ENCODE measurements at places on chromosomes 6 and 20.
A peak's percentile ranks its signal among the peaks of the same experiment; 100 is the strongest.

DNA sequence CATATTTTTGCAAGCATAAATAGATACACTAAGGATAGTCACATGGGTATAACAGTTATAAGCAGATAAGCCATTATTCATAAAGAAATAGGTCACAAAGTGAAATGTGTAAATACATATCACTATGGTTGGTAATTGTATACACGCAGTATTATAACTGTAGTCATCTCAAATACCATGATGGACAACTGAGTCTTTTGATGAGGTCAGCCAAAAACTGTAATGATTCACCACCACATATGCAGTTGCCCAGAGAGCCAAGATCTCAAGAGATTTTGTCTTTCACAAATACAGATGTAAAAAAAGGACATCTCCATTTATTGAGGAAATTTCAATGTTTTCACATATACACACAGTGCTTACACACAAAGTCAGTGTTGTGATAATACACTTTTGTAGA lies 28.3 kb downstream of the ZNF292 start:
- peaks cover 10% of the 10 kb centered on the region for H3K36me3 ChIP-seq
- H3K4me1 ChIP-seq = peaks cover 19% of the 10 kb centered on the region
- no peaks in the 10 kb centered on the region for H3K27me3 ChIP-seq
- DNase-seq = no peak
- H3K27ac ChIP-seq = no peak overlapping the region
- H3K4me3 ChIP-seq = no peak overlapping the region

DNA sequence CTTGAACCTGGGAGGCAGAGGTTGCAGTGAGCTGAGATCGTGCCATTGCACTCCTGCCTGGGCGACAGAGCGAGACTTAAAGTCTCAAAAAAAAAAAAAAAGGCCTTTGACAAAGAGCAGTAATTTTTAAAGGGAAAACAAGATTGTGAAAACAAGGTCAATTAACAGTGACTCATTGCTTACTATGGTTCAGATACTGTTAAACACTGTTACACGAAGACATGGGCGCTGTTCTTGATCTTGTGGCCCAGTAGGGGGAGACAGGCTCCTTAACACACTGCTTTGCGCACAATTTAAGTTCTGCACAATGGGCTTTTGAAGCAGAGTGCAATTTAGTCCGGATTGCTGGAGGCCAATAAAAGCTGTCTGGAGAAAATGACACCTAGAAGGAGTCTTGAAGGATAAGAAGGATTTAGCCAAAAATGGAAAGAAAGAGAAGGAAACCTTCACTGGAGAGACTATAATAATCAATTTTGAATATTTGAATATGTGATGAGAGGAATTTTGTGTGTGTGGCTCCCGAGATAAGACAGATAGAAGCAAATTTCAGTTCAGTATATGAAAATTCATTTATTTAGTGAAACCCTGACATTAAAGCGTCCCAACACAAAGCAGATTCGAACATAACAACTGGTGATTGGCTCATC lies 6.0 kb upstream of the LATS1 start:
- H3K4me1 ChIP-seq = no peaks in the 10 kb centered on the region
- DNase-seq = no peak
- H3K27me3 ChIP-seq = no peaks in the 10 kb centered on the region
- no peak overlapping the region for H3K27ac ChIP-seq

GRCh38 chr20:17651760-17652388 lies 30.2 kb downstream of the RRBP1 start:
- H3K36me3 ChIP-seq = peaks cover 8% of the 10 kb centered on the region
- H3K4me3 ChIP-seq = no peak overlapping the region
- H3K27me3 ChIP-seq = no peaks in the 10 kb centered on the region
- peak overlapping the region; percentile 34 for H3K27ac ChIP-seq
- DNase-seq = no peak
- H3K4me1 ChIP-seq = peaks cover 27% of the 10 kb centered on the region

- no peaks in the 10 kb centered on the region for H3K27me3 ChIP-seq
- DNase-seq = no peak
- no peaks in the 10 kb centered on the region for H3K36me3 ChIP-seq
- H3K4me1 ChIP-seq = no peaks in the 10 kb centered on the region
Observed at GRCh38 chr6:83824831-83825230, 28.3 kb upstream of the RIPPLY2 start.

GRCh38 chr6:26319405-26320128 lies 45.4 kb upstream of the BTN3A2 start:
- H3K27me3 ChIP-seq = peaks cover 15% of the 10 kb centered on the region
- peaks cover 11% of the 10 kb centered on the region for H3K4me1 ChIP-seq
- no peaks in the 10 kb centered on the region for H3K36me3 ChIP-seq
- DNase-seq = no peak
- peak overlapping the region; percentile 27 for H3K4me3 ChIP-seq
- no peak overlapping the region for H3K27ac ChIP-seq

DNA sequence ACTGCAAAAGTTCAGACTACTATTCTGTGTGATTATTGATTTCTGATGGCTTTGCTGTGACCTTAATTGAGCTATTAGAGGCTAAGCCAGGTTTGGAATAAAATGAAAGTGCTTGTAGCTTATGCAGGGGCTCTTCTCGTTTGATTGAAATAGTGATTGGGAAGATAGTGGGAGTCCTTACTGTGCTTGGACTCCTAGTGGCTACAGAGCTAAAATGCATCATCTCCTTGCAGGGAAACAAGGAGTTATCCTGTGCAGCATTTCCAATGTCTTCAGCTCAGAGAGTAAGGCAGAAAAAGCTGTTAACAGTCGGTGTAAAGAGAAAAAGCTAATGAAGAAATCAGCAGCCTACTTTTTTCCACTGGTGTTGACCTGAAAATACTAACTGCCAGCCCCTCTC lies 173.5 kb downstream of the SLC35F1 start:
- no peaks in the 10 kb centered on the region for H3K4me1 ChIP-seq
- no peak overlapping the region for H3K4me3 ChIP-seq
- DNase-seq = no peak
- H3K36me3 ChIP-seq = no peaks in the 10 kb centered on the region

DNA sequence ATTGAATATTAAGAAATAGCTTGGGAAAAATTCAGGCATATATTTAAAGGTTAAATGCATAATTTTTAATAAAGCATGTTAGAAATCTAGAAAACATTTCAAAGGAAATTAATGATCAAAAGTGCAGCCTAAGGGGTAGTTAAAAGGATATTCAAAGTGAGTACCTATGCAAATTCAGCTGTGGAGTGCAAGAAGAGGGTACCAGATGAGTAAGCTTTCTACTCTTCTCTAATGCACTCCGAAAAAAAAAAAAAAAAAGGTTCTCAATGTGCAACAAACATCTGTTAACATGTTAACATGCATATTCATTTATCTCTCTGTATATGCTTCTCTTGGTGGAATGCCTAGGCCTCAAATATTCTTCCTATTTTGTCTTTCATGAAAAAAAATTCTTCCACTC lies 32.0 kb upstream of the KATNA1 start:
- no peak for DNase-seq
- no peaks in the 10 kb centered on the region for H3K4me1 ChIP-seq
- no peak overlapping the region for H3K4me3 ChIP-seq
- H3K27ac ChIP-seq = no peak overlapping the region

DNA sequence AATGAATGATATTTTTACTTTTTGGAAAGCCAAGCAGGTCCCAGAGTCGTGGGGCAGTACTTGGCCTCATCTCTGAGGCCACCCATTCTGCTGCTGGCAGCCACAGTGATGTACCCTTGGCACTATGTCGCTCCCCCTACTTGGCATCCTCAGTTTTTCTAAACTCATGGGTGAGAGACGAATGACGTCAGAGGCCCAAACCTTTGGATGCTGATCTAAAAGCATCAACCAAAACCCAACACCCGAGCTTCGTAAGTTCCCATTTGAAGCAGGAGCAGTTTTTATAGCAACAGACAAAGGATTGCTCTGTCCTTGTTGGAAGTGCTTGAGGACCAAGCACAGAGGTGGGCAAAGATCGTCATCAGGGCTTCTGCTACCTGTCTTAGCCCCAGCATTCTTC lies 212.9 kb downstream of the PAX1 start:
- no peak for DNase-seq
- H3K36me3 ChIP-seq = no peaks in the 10 kb centered on the region
- H3K27me3 ChIP-seq = no peaks in the 10 kb centered on the region
- no peak overlapping the region for H3K4me3 ChIP-seq
- H3K27ac ChIP-seq = no peak overlapping the region
- H3K4me1 ChIP-seq = no peaks in the 10 kb centered on the region

DNA sequence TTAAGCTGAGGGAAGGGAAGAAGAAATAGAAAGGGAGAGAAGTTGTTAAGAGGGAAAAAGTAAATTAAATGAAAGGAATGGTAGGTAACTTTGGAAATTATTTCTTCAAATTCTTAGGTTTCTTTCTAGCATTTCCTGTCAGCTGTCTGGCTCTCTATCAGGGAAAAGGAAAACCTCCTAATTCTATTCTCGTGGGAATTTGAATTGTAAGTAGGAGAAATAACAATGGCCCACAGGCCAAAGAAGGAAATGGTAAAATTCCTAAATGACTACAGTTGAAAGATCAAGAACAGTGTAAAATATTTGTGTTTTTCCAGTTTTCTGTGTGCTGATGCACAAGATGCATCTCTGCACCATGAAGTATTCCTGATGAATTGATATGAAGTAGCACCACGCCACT lies 173.0 kb downstream of the IBTK start:
- peaks cover 7% of the 10 kb centered on the region for H3K4me1 ChIP-seq
- no peak for DNase-seq
- H3K36me3 ChIP-seq = no peaks in the 10 kb centered on the region
- no peak overlapping the region for H3K27ac ChIP-seq
- no peak overlapping the region for H3K4me3 ChIP-seq

- no peak overlapping the region for H3K4me3 ChIP-seq
- DNase-seq = no peak
- peaks cover 5% of the 10 kb centered on the region for H3K4me1 ChIP-seq
- H3K27me3 ChIP-seq = no peaks in the 10 kb centered on the region
- H3K27ac ChIP-seq = no peak overlapping the region
- H3K36me3 ChIP-seq = peaks cover 2% of the 10 kb centered on the region
Observed at GRCh38 chr6:133748628-133749027, 140.3 kb upstream of the TCF21 start.

GRCh38 chr6:78910010-78910409 lies 42.7 kb downstream of the IRAK1BP1 start:
- peaks cover 4% of the 10 kb centered on the region for H3K36me3 ChIP-seq
- H3K27ac ChIP-seq = no peak overlapping the region
- H3K4me1 ChIP-seq = peaks cover 20% of the 10 kb centered on the region
- peaks cover 12% of the 10 kb centered on the region for H3K27me3 ChIP-seq
- DNase-seq = no peak

- H3K4me3 ChIP-seq = no peak overlapping the region
- H3K4me1 ChIP-seq = no peaks in the 10 kb centered on the region
- peaks cover 17% of the 10 kb centered on the region for H3K36me3 ChIP-seq
- no peak overlapping the region for H3K27ac ChIP-seq
Observed at GRCh38 chr20:58822149-58822548, 28.6 kb downstream of the GNAS-AS1 start.

GRCh38 chr6:132669690-132670291 lies 10.8 kb upstream of the TAAR1 start:
- peaks cover 2% of the 10 kb centered on the region for H3K36me3 ChIP-seq
- peak overlapping the region; percentile 65 for H3K27ac ChIP-seq
- peaks cover under 1% of the 10 kb centered on the region for H3K27me3 ChIP-seq

GRCh38 chr6:118959903-118960302 lies 24.9 kb upstream of the MCM9 start:
- no peak overlapping the region for H3K4me3 ChIP-seq
- no peaks in the 10 kb centered on the region for H3K36me3 ChIP-seq
- H3K4me1 ChIP-seq = peaks cover 6% of the 10 kb centered on the region
- DNase-seq = no peak
- H3K27me3 ChIP-seq = no peaks in the 10 kb centered on the region

GRCh38 chr20:2507464-2507863 lies 1.3 kb downstream of the ZNF343 start:
- H3K27ac ChIP-seq = no peak overlapping the region
- peaks cover 10% of the 10 kb centered on the region for H3K36me3 ChIP-seq
- H3K27me3 ChIP-seq = peaks cover 10% of the 10 kb centered on the region

GRCh38 chr6:149271348-149272340 lies 45.9 kb upstream of the TAB2 start:
- peaks cover 11% of the 10 kb centered on the region for H3K27me3 ChIP-seq
- H3K27ac ChIP-seq = no peak overlapping the region
- H3K36me3 ChIP-seq = peaks cover 1% of the 10 kb centered on the region
- H3K4me3 ChIP-seq = no peak overlapping the region
- no peak for DNase-seq
- peaks cover 4% of the 10 kb centered on the region for H3K4me1 ChIP-seq

- H3K4me1 ChIP-seq = peaks cover 18% of the 10 kb centered on the region
- no peak overlapping the region for H3K4me3 ChIP-seq
- DNase-seq = no peak
- no peaks in the 10 kb centered on the region for H3K27me3 ChIP-seq
- H3K27ac ChIP-seq = peak overlapping the region; percentile 67
- peaks cover 2% of the 10 kb centered on the region for H3K36me3 ChIP-seq
Observed at GRCh38 chr20:17845701-17846475, 122.7 kb downstream of the SNX5 start.

DNA sequence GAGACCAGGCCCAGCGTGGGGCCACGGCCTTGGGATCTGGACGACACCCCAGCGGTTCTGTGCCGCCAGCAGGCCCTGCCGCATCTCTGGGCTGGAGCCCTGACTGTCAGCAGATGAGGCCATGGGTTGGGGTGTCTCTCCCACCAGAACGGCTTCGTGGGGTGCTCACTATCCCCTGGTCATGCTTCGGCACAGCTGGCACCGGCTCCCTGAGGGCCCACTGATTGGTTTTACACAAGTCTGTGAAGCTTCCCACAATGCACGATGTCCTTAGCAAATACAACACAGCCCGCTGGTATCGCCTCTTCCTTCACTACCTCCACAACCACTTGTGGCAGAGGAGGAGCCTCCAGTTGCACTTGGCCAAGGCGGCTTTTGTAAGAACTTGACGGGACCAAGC lies 94.3 kb downstream of the THBS2 start:
- no peaks in the 10 kb centered on the region for H3K36me3 ChIP-seq
- H3K27ac ChIP-seq = no peak overlapping the region
- no peak for DNase-seq
- no peak overlapping the region for H3K4me3 ChIP-seq

GRCh38 chr6:149147195-149147594 lies 170.3 kb upstream of the TAB2 start:
- no peak for DNase-seq
- peaks cover 13% of the 10 kb centered on the region for H3K4me1 ChIP-seq
- H3K4me3 ChIP-seq = no peak overlapping the region
- peaks cover 22% of the 10 kb centered on the region for H3K27me3 ChIP-seq

DNA sequence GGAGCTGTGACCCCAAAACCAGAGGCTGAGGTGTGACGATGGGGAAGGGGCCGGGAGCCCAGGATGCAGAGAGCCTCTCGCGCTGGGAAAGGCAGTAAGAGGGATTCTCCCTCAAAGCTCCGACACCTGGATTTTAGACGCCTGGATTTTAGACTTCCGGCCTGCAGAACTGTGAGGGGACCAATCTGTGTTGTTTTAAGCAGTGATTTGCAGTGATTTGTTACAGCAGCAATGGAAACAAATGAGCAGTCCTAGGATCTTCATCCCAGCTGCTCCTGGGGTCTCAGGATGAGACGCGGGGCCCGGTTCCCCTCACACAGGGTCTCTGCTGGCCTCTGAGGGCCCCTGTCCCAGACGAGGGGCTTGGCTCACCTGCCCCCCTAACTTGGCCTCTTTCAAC lies 365.5 kb downstream of the THBS2 start:
- H3K4me1 ChIP-seq = peaks cover 7% of the 10 kb centered on the region
- no peak for DNase-seq
- H3K27me3 ChIP-seq = peaks cover 4% of the 10 kb centered on the region
- H3K4me3 ChIP-seq = no peak overlapping the region

All from mesothelial cell of epicardium (in vitro differentiated cells).